ENCODE measurements at places on chromosomes 13 and 19.

DNA sequence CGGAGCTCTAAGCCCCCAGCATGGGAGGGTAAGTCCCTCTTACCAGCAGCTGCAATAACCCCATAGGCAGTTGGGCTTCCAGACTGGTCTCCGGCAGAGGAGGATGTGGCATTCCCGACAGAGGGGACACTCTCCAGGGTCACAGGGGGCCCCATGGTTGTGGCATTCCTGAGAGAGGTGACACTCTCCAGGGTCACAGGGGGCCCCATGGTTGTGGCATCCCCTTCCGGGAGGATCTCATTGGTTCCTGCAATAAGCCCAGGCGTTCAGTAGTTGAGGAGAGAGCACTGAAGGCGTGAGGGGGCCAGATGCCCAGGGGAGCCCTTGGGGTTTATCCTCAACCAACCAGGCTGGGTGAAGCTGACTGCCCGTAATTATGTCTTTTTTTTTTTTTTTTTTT lies 5.4 kb downstream of the CD320 start:
- DNase-seq, result no peak

GRCh38 chr19:9406798-9407352 lies 28.5 kb downstream of the ZNF266 start:
- DNase-seq, result peak; percentile 11

- no peak for DNase-seq
These were observed 91.5 kb upstream of the FRY start for GRCh38 chr13:31940076-31940475.

DNA sequence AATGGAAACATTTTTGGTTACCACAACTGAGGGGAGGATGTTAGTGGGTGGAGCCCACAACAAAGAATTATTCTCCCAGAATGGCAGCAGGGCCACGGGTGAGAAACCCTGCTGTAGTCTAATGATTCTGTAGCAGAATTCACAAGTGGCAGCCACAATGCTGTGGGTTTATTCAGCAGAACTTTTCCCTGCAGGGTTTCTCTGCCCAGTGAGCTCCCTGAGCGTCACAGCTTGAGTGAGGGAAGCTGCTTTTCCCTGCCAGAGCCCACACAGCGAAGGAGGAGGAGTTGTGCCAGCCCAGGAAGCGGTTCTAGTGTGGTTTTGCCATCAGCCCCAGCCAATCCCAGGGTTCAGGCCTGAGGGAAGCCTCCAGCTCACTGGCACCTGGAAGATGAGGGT lies 4.4 kb downstream of the ATP12A start:
- DNase-seq, result no peak

DNA sequence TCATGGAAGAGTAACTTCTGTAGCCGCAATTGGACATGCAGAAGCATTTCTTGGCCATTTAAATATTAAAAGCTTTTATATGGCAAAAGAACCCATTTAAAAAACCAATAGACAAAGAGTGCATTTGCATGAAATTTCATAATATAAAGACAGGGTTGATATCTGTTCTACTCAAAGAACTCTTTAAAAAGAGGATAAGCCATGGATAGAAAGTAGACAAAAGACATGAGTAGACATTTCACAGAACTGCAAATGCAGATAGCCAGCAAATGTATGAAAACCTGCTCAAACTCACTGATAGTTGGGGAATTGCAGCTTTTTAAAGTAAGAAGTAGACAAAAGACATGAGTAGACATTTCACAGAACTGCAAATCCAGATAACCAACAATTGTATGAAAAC lies 218.1 kb downstream of the SHISA2 start:
- no peak for DNase-seq

Measured in stimulated activated CD8-positive, alpha-beta memory T cell treated with anti-CD3 and anti-CD28 coated beads, Interleukin-12 subunit alpha, Interleukin-12 subunit beta, amount 100 ng/mL, for 1 hour (primary cell).